T-helper 2 cell treated with Interferon-gamma antibody and Interleukin-4, amounts not matched to agents 5 μg/mL and 100 μg/mL, for 36 hours (primary cell): ENCODE measurements at places on chromosomes 1 and 21.
A peak's percentile ranks its signal among the peaks of the same experiment; 100 is the strongest.

- DNase-seq = no peak
Measured at GRCh38 chr1:34354367-34354766, 177.7 kb downstream of the C1orf94 start.

- no peak for DNase-seq
Measured at GRCh38 chr1:33330361-33330890, 9.5 kb upstream of the A3GALT2 start.

DNA sequence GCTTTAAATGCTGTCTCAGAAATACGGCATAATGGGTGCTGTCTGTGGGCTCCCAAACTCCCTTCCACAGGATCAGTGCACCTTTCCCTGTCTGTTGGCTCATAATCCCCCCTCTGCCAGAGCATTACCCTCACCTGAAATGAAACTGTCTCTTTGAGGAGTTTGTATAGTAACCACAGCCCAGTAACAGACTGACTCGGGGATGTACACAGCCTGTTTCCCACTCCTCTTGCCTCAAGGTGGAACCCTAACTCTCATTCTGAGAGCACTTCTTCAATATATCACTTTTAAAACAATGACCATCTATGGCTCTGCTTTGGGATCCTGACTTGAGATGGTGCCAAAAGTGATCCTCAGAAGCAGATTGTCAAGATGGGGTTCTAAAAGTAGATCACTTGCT, 332.5 kb downstream of the AMY1C start:
- no peak for DNase-seq

DNA sequence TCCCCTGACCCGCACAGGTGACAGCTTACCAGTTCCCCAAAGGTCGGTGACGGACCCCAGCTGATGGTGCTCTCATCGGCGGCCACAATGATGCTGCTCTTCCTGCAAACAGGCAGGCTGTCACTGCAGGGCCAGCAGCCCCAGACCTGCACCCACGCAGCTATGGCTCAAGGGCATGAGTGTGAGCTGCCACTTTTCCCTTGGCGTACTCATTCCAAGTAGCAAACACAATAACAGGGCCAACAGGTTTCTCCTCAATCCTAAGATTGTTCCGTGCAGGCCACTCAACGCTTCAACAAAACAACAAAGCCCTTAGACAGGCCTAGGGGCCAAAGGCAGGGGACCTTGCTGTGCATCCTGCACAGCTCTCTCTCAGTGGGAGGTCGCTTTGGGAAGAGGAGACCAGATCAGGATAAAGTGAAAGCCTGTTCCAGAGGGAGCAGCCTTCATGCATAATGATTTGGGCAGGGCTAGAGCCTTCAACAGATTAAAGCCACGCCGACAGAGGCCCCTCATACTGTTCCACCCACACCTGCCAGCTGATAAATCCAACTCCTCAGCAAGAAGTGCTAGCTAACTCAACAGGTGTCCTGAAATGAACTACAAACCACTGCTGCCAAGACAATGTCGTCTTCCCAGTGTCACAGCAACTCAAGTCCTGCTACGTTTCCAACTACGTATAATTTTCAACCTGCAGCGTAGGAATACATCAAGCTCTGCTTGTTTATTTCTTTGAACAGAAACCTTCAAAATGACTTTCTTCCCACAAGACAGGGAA, 27.2 kb downstream of the RCC2 start:
- no peak for DNase-seq

- DNase-seq = no peak
Measured at GRCh38 chr1:34113362-34113761, 51.7 kb downstream of the CSMD2 start.

- DNase-seq = no peak
Measured at GRCh38 chr1:51607681-51608095, 9.2 kb upstream of the OSBPL9 start.

DNA sequence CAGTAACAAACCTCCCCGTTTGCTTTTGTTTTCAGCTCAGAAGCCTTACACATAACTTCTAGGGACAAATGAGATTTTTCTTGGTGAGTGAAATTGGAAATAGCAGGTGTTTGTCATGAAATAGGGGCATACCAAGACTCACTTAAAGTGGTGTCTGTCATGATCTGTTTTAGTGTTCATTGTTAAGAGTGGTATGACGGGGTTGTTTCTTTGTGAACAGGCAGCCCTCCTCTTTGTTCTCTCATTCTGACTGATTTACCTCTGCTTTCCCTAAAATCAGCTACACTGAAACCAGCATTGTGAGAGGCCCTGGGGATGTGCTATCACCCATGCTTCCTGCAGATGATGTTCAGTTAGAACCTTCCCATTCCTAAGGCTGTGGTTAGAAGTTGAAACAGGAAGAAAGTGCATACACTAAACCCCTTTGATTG, 2.5 kb upstream of the ERO1B start:
- DNase-seq = peak; percentile 32

DNA sequence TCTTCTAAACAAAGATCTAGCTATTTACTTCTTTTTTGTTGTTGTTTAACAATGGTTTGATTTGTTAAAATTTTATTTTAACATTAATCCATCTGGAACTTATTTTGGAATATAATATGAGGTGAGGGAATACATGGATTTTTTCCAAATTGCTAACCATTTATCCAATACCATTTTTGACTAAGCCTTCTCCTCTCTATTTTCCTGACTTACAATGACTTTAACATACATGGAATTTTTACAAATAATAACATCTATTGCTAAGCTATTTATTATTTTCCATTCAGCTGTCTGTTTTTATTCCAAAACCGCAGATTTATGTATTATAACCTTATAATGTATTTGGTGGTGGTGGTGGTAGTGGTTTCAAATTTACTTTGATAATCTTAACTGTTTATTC, 420.3 kb upstream of the ADGRL2 start:
- DNase-seq = no peak

DNA sequence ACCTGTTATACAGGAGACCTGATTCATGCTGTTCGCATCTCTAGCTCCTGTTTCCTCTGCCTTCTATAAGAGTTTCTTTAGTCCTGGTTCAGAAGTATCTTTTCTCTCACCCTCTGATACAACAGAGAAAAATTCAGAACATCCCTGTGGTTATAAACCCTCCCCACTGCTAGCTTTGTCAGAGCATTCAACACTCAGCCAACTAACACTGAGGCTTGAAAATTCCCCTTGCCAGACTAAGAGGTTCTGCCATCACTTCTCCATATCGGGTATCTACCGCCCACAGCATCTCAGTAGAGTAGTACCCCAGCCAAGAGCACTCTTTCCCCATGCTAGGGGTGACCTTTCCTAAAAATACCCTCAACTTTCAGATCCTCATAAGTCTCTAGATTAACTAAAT, 19.6 kb upstream of the PIK3R3 start:
- DNase-seq = no peak

- DNase-seq = no peak
Measured at GRCh38 chr21:17114045-17114444, 398.8 kb upstream of the CXADR start.

GRCh38 chr1:192005976-192006375, 152.3 kb upstream of the RGS18 start:
- DNase-seq = no peak

DNA sequence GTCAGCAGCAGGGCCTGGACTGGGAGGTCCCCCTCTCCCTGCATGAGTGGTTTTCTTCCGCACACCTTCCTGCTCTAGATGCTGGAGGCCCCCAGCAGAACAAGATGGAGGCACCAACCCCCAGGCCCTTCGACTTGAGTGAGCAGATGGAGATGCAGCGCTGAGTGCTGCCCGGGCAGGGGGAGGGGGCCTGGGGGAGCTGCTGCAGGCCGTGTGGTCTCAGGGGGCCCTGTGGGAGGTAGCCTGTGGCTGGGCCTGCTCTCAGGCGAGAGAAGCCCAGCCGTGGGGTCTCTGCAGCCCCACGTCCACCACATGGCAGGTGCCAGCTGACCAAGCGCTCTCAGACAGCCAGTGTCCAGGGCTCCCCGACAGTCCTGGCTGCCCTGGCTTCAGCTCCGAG, 1.2 kb upstream of the FAAP20 start:
- no peak for DNase-seq

DNA sequence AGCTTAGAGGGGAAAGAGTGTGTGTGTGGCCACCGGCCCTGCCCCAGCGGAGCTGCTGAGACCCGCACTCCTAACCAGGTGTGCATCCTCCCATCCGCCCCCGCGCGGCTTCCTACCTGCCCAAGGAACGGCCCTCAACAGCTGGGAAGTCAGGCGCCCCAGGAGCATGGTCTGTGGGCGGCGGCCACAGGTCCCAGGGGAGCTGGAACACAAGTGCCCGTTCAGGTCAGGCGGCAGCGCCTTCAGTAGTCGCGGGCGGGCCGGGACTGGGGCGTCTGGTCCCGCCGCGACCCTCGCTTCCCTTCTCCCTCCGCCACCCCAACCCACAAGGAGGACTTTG, 448 bp downstream of the AURKAIP1 start:
- DNase-seq = no peak

DNA sequence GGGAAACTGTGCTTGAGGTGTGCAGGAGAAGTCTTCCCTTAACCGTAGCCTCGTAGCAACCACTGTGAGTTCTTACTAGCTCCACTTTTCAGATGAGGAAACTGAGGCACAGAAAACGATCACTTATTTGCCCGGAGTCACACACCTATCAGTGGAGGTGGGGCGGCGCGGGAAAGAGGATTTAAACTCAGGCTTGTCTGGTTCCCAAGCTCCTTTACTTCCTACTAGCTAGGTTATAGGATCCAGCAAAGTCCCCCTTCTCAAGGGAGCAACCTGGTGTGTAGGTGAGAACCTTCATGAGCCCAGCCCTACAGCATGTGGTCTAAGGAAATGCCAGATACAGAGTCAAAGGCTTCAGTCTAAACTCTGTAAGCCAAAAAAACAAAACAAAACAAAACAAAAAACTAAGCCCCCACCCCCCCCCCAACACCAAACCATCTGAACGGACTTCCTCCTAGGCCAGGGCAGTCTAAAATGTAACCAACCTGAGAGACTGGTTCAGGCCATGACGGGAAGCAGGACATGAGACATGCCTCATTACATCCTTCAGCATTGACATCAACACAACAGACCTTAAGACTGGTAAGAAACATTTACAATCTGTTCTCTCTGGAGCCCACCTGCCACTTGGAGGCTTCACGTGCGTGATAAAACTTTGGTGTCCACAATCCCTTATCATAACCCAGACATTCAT, 709 bp upstream of the FBXO42 start:
- DNase-seq = no peak

DNA sequence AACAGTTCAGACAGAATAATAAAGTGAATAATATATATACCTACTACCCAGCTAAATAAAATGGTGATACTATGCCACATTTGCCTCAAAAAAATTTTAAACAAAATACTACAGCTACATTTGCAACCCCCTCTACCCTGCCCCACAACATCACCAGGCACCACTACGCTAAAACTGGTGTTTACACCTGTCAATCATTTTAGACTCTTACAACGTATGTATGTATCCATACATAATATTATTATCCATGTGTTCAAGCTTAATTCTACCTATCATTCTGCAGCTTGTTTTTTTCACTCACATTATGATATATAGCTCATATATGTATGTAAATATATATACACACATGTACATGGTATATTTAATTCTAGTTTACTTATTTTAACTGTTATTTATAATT, 62.5 kb downstream of the NIBAN1 start:
- no peak for DNase-seq

- peak; percentile 16 for DNase-seq
Measured at GRCh38 chr1:179082333-179082998, 596 bp downstream of the TOR3A start.

DNA sequence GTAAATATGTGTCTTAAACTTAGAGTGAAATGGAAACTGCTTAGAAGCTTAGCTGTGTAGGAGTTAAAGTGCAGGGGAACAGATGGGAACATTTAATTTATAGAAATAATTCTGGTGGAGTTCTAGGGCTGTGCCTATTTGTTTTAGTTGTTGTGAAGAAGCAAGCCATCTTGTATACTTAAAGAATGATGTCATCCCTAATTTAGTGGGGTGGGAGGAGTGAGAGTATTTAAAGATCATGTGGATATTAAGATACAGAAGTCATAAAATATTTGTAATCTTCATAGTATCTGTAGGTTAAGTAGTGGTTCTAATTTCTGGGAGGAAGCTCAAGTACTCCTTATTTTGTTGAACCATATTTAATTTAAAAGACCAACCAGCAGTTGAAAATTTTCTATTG, 41.5 kb downstream of the BACH1 start:
- DNase-seq = no peak

- DNase-seq = no peak
Measured at GRCh38 chr1:27724961-27725373, 794 bp upstream of the FAM76A start.

- DNase-seq = no peak
Measured at GRCh38 chr21:25855576-25855975, 120.8 kb downstream of the GABPA start.

DNA sequence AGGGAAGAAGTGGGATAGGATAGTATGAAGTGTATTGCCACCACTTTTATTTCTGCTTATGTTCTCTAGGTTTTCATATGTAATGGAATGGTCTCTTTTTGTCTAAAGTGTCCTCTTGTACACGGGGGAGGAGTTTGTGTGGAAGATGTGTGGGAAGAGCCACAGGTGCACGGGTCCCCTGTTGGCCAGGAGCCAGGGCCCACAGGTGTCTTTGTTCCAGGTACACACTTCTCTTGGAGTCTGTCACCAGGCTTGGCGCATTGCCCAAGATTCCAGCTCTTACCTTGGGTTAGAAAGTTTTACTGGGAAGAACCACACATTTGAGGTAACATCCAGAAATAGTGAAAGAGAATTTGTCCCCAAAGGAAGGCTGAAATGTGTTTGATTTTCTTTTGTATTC, 10.5 kb downstream of the TENT5C start:
- no peak for DNase-seq

- DNase-seq = peak; percentile 27
Measured at GRCh38 chr1:15246960-15247614, at the start of gene FHAD1. Gene FHAD1 (plus strand): TSS chr1:15247223. CDS start chr1:15251785, 4,562 bp downstream.

DNA sequence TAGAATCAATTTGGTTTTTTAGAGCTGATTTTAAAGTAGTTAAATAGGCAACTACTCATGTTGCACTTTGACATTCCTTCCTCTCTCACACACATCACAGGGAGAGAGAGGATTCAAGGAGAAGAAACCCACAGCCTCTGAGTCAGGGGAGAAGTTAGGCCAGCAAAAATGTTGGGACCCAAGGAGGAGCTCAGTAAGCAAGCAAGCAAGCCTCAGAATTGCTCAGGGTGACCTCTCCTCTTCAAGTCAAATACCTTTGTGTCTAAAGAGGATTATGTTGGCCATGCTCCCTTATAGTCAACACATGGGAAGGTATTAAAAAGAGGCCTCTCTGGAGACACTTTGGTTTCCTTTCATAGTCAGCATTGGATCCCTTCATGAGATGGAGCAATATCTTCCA, 80.5 kb upstream of the WARS2 start:
- DNase-seq = no peak

- DNase-seq = no peak
Measured at GRCh38 chr1:178613271-178613945, 100.5 kb downstream of the TEX35 start.

DNA sequence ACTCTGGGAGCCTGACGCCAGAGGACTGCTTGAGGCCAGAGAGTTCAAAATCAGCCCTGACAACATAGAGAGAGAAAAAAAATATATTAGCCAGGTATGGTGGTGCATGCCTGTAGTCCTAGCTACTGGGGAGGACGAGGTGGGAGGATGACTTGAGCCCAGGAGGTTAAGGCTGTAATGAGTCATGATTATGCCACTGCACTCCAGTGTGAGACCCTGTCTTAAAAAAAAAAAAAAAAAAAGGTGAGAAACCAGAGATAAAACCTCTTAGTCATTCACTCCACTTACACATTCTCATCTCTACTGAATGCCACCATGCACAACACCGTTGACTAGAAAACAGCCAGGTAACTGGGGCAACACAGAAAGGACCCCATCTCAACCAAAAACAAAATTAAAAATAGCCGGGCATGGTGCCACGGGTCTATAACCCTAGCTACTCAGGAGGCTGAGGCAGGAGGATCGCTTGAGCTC, 178.1 kb downstream of the SLC45A1 start:
- DNase-seq = peak; percentile 48
